NCI-H2171 treated with DMSO at 0.1 percent for 48 hours (cell line): ENCODE measurements at places on chromosomes 4 and X.

DNA sequence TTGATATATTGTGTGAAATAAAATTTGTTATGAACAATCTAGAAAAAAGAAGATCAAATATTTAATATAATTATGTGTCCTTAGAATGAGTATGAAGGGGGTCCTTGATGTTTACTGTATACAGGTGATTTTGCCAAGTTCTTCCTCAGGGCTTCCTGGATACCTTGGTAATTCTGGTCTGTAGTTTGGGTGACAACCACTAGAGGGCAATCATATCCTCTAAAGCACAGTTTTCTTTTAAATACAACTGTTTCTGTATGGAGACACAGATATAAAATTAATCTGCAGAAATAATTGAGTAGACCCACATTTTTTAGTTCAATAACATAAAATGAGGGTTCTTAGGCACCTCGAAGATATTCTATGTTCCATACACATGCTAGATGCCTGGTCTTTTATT is 157.7 kb downstream of the SPANXN1 start:
- no peak for DNase-seq

DNA sequence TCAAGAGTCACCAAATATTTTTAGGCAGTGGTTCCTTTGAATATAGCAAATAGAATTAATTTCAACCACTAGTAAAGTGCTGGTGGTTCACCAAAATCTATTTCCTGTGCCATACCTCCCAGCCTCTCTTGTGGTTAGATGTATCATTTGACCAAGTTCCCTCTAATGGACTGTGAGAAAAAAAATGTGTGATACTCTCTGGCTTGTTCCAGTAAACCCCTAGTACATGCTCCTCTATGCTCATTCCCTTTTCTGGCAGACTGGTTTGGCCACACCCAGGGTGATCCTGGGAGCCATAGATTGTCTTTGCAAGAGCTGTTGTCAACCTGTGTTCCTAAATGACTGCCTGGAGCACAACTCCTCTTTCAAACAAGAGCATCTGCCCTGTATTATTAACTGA is 109.5 kb downstream of the FRAS1 start:
- DNase-seq: no peak

- DNase-seq: no peak
Measured at GRCh38 chrX:123291623-123292022, 107.5 kb downstream of the GRIA3 start.

DNA sequence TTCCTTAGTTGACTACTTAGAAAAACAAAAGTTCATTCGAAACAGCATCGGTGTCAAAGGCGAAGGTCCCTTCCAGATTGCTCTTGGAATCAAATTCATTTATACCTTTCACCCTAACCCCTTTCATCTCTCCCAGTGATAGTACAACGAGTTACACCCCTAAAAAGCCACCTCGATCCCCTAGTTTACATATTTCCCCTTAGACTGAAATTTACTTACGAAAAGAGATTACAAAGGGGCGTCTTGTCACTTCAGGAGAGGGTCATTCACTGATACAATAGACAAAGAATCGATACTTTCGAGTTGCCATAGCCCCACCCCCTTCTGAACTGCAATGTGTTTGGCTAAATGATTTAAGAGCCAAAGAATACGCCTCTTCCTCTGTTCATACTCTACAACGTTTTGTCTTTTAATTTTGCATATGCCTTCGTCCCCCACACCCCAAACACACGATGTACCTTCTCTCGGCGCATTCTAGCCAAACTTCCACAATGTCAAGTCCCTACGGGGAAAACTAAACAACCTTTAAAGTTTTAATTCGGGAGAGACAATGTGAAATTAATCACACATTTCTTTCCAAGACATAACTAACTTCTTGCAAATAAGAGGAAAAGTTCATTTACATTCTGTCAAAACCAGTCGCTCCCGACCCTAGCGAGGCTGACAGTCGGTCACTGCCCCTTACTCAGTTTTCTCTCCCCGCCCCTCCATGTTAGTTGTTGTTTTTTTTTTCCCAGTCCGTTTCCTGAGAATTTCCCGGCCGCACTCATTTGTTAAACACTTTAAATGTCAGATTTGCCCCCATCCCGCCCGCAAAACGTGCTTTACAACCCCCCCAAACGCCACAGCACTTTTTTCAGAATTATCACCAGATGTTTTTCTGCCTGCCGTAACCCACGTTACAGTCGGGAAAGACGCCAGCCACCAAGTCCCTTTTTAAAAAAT is 88.6 kb downstream of the HPRT1 start:
- no peak for DNase-seq

DNA sequence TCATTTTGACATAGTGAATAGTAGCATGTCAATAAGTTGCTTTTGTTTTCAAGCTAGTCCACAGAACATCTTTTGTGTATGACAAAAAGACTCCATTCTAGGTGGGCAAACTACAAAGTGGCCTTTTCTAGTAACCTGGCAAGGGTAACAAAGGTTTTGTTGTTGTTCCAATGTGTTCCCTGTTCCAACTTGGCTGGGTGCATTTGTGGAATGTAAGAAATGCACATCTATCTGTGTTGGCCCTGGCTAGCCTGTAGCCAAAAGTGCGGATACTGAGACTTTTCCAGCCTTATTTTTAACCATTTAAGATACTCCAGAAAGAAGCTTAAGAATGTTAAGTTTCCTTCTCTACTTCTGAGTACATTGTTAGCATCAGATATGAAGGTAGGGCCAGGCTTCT is 118.7 kb upstream of the CHRDL1 start:
- DNase-seq: no peak

DNA sequence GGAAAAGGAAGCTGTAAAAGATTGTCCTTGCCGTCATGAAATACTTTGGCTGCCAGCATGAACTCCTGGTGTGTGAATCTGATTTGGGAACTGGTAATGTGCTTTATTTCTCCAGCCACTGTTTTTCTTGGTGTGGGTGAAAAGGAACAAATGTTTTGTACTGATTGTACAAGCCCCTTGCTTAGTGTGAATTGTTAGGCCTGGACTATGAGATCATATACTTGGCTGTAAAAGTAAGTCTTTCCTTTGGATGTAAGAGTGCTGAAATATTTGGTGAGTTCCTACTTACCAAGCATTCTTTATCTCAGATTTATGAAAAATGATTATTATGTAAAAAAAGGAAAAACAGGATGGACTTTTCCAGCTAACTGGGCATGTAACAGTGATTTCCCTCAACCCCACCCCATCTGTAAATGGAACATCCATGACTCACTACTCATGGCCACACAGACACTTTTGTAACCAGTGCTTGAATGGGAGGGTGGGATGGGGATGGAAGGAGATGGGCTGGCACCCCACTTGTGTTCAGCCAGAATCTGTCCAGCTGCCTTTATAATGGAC is 6.3 kb downstream of the FNIP2 start:
- DNase-seq: no peak

- no peak for DNase-seq
Measured at GRCh38 chr4:184728858-184729257, 5.0 kb downstream of the CENPU start.

GRCh38 chrX:38216642-38217041 is 4.0 kb downstream of the SRPX start:
- DNase-seq: no peak

GRCh38 chrX:41108007-41108406 is 22.8 kb downstream of the USP9X start:
- DNase-seq: no peak

DNA sequence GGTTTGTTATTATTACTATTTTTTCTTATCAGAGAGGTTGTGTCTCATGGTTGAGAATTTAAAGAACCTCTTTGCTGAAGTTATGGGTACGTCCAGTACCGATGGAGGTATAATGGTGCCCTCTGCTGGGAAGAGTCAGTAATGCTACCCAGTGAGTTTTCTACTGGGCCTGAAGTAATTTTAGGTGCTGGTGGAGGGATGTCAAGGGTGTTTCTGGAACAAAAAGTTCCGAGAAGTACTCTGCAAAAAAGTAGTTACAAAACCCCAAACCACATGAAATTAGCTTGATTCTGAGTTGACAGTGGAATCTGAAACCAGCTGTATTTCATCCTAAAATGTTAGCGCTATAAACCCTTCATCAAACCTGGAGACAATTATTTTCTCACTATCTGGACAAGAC is 102.5 kb upstream of the MID1 start:
- DNase-seq: peak; percentile 25

- no peak for DNase-seq
Measured at GRCh38 chr4:175459571-175459970, 352.5 kb downstream of the GPM6A start.

- no peak for DNase-seq
Measured at GRCh38 chrX:118550792-118551191, 55.2 kb downstream of the DOCK11 start.

- no peak for DNase-seq
Measured at GRCh38 chr4:176187624-176188023, 7.8 kb downstream of the SPATA4 start.

- DNase-seq: peak; percentile 42
Measured at GRCh38 chr4:182724414-182724813, 192.8 kb downstream of the DCTD start.

DNA sequence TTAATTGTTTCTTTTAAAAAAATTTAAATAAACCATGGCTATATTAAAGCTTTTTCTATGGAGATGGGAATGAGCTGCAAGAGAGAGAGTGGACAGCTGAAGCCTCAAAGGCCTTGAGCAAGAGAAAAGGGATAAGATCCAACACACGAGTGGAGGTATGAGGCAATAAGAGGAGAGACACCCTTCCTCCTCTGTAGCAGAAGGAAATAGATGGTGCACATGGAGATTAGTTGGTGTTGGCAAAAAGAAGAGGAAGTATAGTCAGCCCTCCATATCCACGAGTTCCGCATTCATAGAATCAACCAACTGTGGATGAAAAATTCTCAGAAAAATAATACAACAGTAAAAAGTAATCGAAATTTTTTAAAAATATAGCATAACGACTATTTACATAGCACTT is 3.2 kb downstream of the CXorf38 start:
- DNase-seq: no peak

DNA sequence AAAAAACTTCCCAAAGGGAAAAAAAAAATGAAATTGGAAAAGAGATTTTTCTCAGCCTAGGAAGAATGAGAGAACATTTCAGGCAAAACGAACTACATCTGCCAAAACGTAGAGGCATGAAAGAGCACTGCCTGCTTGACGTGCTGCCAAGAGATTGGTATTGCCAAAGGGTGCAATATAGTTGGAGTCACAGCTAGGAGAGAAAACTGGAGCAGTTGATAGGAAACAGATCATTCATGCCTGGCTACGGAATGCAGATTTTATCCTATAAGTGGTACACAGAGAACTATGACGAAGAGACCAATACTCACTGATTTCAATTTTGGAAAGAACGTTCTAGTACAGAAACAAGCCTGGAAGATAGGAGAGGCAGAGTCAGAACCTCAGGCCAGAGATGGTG is 68.4 kb upstream of the IQCM start:
- DNase-seq: no peak

DNA sequence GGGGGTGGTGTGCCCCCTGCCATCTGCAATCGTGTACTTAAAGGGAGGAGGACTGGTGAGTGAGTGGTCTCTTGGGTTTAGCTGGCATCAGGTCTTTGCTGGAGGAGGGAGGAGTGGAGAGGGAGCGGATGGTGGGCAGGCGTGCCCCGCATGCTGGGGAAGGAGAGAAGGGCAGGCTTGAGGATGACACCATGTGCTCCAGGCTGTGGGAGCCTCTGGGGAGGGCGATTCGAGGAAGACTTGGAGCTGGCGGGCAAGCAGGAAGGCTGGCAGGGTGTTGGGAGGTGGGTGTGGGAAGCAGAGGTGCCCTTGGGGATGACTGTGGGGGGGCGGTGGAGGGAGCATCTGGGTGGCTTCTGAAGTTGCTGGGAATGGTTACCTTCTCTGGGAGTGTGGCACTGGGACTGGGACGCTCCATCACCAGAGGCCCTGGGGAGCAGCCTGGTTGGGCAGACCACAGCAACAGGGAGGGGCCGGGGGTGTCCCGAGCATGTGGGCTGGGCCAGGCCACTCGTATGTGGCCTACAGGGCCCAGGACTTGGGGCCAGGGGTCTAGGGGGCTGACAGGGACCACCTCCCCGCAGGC is 30.8 kb upstream of the AFAP1 start:
- peak; percentile 39 for DNase-seq

DNA sequence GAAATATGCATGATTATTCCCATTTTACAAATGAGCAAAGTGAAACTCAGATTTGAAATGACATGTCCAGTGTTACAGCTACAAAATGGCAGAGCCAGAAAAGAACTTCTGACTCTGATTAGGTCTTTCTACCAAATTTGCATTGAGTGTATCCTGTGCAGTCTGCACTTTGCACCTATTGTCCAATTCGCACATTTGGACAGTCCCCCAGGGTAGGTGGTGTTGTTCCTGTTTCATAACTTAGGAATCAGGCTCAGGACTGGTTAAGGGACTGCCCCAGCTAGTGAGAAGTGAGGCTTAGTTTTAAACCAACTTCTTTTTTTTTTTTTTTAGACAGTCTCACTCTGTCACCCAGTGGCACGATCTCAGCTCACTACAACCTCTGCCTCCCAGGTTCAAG is 137.9 kb upstream of the NALF2 start:
- no peak for DNase-seq

- no peak for DNase-seq
Measured at GRCh38 chr4:162229670-162230069, 65.9 kb upstream of the FSTL5 start.

DNA sequence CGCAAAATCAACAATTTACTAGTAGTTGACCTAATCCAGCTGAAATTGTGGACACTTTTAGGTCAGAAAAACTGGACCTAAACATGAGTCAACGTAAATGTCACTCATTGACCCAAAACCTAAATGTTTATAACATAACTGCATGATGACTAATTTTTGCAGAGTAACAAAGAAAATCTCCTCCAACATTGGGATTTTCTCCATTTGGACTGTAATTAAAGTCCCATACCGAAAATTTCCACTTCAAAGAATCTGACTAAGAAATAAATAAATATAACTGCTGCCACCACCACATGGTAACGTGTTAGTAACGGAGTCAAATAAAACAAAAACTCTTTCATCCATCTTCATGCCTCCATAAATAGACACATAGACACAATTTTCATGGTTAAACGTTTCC is 1.9 kb downstream of the ADGRA3 start:
- DNase-seq: no peak

DNA sequence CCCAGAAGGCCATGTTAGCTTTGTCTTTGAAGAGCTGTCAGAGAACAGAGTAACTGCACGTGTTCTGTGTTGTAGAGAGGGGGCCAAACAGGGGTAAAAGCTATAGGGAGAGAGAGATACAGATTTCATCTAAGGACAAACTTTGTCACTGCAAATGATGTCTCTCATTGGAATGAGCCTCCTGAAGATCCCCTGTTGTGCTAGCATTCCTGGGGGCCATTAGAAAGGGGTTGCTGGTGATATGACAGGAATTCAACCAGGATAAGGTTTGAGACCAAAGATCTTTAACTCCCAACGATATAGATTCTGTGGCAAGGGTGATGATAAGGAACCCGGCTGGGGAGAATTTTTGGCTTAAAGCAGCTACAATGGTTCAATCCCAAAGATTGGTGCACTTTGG is 16.8 kb downstream of the MID1 start:
- DNase-seq: no peak
